ENCODE measurements at places on chromosomes 12 and 14. TPM values are rescaled to one million over a fixed set of nuclear protein-coding genes. Genes with fewer than 3 reads are reported as not detected.

DNA sequence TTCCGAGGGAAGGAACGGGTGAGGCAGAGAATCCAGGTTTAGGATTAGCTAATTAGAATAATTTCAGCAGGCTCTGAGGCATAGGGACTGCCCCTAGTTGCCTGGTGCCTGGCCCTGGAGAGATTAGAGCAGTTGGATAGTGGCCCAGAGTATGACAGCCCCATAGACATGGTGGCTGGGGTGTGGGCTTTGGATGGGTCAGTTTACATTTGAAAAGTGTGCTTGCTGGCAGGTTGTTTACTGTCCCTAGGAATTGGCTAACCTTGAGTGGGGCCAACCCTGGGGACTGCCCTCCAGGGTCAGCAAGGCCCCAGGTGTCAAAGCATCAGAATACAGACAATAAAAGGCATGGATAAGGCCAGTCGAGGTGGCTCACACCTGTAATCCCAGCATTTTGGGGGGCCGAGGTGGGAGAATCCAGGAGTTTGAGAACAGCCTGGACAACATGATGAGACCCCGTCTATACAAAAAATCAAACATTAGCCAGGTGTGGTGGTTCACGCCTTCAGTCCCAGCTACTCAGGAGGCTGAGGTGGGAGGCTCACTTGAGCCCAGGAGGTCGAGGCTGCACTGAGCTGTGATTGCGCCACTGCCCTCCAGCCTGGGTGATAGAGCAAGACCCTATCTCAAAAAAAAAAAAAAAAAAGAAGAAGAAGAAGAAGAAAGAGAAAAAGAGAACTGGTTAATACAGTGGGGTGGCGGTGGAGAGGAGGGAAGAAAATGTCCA is 182.3 kb upstream of the PWP1 start:
- no peak for DNase-seq
- no peaks in the 10 kb centered on the region for H3K4me1 ChIP-seq
- no peaks in the 10 kb centered on the region for H3K27me3 ChIP-seq
- no peaks in the 10 kb centered on the region for H3K36me3 ChIP-seq

DNA sequence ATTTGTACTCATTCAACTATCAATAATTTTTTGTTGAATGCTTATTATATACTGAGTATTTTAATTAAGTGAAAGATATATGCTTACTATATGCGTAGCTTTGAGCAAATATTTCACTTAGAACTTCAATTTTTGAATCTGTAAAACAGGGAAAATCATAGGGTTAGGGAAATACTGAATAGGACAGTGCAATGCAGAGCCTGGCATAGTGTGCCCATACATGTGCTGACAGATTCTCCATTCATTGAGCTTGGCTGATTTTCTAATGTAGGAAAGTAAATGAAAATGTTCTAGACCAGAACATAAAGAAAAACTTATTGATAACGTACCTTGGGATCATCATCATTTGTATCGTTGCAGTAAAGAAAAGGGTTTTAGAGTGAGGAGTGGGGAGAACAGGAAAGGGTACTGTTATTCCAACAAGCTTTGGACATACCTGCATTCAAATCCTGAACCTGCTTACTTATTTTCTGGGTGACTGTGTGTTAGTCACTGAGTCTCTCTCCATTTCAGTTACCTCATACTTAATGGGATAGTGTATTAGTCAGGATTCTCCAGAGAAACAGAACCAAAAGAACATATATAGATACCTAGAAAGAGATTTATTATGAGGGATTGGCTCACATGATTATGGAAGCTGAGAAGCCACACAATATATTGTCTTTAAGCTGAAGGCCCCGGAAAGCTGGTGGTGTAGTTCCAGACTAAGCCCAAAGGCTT is 436.4 kb downstream of the ADAMTS20 start:
- DNase-seq: no peak
- H3K36me3 ChIP-seq: no peaks in the 10 kb centered on the region
- no peaks in the 10 kb centered on the region for H3K4me1 ChIP-seq

Gene CDCA4
- 43.3 TPM for total RNA-seq

Gene LTB4R2
- total RNA-seq: 1.0 TPM

DNA sequence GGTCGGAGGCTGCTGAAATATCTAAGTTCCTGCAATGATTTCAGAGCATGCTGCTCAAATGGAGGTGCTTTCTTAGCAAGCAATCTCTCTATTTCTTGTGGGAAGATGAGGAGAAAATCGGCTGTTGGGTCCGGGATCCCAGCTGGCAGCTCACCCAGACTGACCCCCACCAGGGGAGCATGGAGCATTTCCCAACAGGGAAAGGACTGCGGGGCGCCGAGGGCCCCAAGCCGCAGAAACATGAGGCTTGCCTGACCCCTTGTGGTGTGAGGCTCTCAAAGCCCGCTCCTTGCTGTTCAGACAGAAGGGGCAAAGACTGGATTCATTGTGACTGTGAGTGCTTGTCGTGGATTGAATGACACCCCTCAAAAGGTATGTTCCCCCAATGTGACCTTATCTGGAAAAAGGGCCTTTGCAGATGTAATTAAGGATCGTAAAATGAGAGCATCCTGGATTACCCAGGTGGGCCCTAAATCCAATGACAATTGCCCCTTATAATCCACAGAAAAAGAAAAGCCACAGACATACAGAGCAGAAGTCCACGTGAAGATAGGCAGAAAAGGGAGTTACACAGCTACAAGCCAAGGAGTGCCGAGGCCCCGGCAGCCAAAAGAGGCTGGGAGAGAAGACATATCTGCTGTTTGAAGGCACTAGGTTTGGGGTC is 116.3 kb upstream of the VASH1 start:
- H3K4me3 ChIP-seq: no peak overlapping the region
- H3K27ac ChIP-seq: no peak overlapping the region
- no peaks in the 10 kb centered on the region for H3K36me3 ChIP-seq
- no peaks in the 10 kb centered on the region for H3K27me3 ChIP-seq
- DNase-seq: no peak

GRCh38 chr14:36212577-36212976 is 36.1 kb upstream of the PTCSC3 start:
- no peak overlapping the region for H3K4me3 ChIP-seq
- H3K36me3 ChIP-seq: no peaks in the 10 kb centered on the region
- H3K27ac ChIP-seq: no peak overlapping the region
- H3K27me3 ChIP-seq: no peaks in the 10 kb centered on the region
- no peak for DNase-seq

- no peaks in the 10 kb centered on the region for H3K4me1 ChIP-seq
- no peak overlapping the region for H3K27ac ChIP-seq
- H3K27me3 ChIP-seq: no peaks in the 10 kb centered on the region
- no peak for DNase-seq
- no peak overlapping the region for H3K4me3 ChIP-seq
- H3K36me3 ChIP-seq: no peaks in the 10 kb centered on the region
Observed at GRCh38 chr12:64631197-64631596, 20.9 kb downstream of the RASSF3 start.

DNA sequence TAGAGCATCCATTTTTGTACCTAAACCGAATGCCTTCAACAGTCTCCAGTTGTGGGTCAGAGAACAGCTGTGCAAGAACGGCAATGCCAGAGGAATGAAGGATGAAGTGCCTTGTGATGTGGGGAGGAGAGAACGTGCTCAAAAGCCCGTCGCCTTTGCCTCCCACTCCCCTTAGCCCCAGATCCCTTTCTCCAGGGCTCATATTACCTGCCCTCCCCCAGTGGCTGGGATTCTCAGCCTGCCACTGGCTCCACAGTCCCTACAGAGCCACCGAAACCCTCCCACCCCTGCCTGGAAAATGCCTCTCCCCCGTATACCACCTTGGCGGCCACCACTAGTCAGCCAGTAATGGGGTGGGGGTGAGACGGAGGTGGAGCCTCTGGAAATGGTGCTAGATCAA is 158.5 kb downstream of the ZFP36L1 start:
- H3K36me3 ChIP-seq: no peaks in the 10 kb centered on the region
- no peak overlapping the region for H3K4me3 ChIP-seq
- H3K27me3 ChIP-seq: no peaks in the 10 kb centered on the region
- DNase-seq: peak; percentile 19
- peaks cover 23% of the 10 kb centered on the region for H3K4me1 ChIP-seq

Gene RNF212B
- not detected for total RNA-seq

DNA sequence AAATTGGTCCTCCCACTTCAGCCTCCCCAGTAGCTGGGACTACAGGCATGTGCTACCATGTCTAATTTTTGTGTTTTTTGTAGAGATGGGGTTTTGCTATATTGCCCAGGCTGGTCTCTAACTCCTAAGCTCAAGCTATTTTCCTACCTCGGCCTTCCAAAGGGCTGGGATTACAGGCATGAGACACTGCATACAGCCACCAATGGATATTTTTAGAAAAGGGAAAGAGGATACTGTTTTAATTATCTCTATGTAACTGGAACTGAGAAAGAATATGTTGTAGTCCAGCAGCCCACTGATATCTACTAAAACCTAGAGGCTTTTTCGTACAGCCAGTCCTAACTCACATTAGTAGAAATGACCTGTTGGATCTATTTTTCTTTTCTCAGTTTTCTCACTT is 6.2 kb downstream of the TMPRSS12 start:
- no peak overlapping the region for H3K27ac ChIP-seq
- H3K4me1 ChIP-seq: no peaks in the 10 kb centered on the region
- no peak overlapping the region for H3K4me3 ChIP-seq
- no peaks in the 10 kb centered on the region for H3K27me3 ChIP-seq

GRCh38 chr12:17591005-17591681 is 498.9 kb downstream of the RERGL start:
- H3K4me3 ChIP-seq: no peak overlapping the region
- no peak overlapping the region for H3K27ac ChIP-seq
- DNase-seq: no peak

DNA sequence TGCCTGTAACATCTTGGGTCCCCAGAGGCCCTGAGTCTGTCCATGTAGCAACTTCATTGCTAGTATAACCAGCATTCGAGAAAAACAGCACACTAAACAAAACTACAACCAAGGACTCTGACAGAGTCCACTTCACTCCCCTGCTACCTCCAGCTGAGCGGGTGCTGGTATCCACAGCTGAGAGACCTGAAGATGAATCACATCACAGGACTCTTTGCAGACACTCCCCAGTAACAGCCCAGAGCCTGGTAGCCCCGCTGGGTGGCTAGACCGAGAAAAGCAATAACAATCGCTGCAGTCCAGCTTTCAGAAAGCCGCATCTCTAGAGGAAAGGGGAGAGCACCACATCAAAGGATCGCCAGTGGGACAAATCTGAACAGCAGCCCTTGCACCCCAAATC is 9.0 kb upstream of the IQSEC3 start:
- H3K27me3 ChIP-seq: no peaks in the 10 kb centered on the region
- H3K4me1 ChIP-seq: no peaks in the 10 kb centered on the region
- DNase-seq: no peak
- H3K36me3 ChIP-seq: no peaks in the 10 kb centered on the region
- no peak overlapping the region for H3K4me3 ChIP-seq

DNA sequence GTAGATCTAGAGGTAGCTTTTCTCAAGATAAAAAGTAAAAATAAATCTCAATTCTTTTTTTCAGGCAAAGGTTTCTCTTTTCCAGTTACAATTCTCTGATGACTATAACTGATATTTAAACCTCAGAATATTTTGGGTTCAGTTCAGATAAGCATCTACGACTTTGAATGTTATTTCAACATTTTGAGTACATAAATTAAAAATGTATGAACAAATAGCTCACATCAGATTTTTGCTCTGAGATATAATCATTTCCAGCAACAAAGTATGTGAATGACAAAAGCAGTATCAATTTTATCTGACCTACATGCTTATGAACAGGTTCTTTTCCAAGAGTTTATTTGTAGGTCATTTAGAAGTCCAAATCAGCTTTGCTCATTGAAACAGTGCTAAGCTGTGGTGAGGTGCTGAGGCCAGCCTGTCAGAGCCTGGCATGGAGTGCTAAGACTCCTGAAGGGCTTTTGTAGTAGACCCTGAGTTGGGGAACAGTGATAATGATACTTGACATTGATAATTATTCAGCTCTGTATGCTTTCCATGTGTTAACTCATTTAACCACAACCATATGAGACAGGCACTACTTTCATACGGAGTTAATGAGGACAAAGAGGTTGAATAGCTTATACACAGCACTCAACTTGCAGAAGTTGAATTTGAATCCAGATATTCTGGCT is 205.0 kb upstream of the DCN start:
- no peaks in the 10 kb centered on the region for H3K27me3 ChIP-seq
- H3K4me3 ChIP-seq: no peak overlapping the region
- DNase-seq: no peak
- H3K27ac ChIP-seq: peak overlapping the region; percentile 71

GRCh38 chr12:41468341-41468740 is 280.2 kb downstream of the PDZRN4 start:
- H3K27me3 ChIP-seq: no peaks in the 10 kb centered on the region
- no peak overlapping the region for H3K27ac ChIP-seq
- H3K4me3 ChIP-seq: no peak overlapping the region
- DNase-seq: no peak

DNA sequence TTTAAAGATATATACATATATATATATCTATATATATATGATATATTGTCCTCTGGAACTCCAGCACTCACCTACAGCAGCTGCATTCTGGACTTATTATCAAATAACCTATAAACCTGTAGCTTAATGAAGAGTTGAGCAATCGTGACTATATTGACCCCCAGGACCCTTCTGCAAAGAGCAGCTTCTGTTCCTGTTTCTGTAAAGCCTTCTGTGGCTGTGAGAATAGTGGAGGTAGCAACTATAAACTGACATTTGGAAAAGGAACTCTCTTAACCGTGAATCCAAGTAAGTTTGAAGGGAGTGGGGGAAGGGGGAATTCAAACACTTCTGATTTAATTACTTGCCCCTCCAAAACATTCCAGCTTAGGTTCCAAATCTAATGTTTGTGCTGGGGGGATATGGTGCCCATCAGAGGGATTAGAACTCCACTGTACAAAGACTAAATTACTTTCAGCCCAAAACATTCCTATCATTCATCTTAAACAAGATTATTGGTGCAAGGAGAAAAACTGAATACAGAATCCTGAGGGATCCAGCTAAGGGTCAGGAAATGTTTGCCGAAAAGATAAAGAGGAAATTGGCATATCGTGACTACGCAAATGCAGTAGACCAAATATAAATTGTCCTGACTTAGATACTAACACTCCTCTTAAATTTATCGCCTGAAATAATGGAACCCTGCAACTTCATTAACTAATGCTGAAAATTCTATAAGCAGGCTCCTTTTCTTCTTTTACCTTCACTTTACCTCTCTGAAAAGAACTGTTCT is 106.1 kb downstream of the DAD1 start:
- H3K27ac ChIP-seq: no peak overlapping the region
- H3K4me1 ChIP-seq: peaks cover 5% of the 10 kb centered on the region
- H3K36me3 ChIP-seq: no peaks in the 10 kb centered on the region
- no peak for DNase-seq
- H3K4me3 ChIP-seq: no peak overlapping the region
- no peaks in the 10 kb centered on the region for H3K27me3 ChIP-seq

Gene GPR132
- total RNA-seq: not detected

Measured in uterus (tissue), 4 donors.